Progenitor cell of endocrine pancreas (in vitro differentiated cells): ENCODE measurements at places on chromosomes 4 and X. TPM values are rescaled to one million over a fixed set of nuclear protein-coding genes. Genes with fewer than 3 reads are reported as not detected.

DNA sequence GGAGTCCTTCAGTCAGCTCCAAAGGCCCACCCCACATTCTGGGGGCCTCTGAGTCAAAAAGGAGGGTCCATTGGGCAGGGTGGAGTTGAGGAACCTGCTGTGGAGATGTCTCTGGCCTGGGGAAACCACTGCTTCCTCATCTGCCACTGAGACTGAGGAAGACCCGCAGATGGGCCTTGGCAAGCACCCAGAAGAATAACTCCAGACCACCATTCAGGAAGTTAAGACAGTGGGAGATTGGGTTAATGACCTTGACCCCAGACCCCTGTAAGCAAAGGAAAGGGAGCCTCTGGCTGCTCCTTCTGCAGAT is 8.1 kb upstream of the HSD17B10 start:
- no peak for DNase-seq

GRCh38 chr4:169251291-169252235 is 19.2 kb downstream of the SH3RF1 start:
- DNase-seq: no peak

DNA sequence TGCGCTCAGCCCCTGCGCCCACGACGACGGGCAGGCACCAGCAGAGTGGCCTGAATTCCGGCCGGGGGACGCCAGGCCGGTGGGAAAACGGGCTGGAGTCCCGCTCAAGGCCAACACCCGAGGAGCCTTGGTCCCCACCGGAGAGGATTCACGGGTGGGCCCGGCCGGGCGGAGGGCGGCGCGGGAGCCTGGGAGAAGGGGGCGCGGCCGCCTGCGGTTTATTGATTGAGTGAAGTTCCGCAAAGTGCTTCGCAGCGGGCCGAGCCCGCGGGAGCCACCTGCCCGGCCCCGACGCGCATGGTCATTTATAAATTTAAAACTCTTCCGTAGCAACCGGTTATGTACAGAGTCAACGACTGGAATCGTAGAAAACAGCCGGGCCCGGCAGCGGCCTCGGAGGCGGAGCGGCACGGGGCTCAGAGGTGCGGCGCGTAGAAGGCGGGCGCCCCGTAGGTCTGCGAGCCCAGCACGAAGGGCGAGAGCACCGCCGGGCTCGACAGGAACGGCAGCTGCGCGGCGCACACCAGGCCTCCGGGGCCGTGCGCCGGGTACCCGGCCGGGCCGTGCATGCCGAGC is 3.6 kb downstream of the NKX1-1 start:
- no peak for DNase-seq

DNA sequence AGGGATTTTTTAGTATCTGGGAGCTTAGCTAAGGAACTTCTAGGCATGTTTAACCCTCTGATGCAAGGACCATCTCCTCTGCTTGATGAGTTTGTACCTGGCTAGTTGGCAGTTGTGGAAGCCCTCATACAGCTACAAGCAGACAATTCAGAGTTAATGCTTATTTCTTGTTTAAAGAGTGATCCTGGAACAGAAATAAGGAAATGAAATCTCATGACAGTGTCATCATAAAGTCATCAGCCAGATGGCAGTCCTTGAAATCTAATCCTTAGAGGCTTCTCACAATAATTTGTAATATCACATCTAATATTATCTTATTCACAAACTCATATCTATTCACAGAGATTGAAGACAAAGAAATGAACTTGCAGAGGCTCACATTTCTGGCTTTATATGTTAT is 581.6 kb upstream of the FTHL17 start:
- DNase-seq: no peak

- no peak for DNase-seq
Observed at GRCh38 chr4:3465698-3466671, 2.9 kb downstream of the DOK7 start.

Gene NOCT
- 32.2 and 33.8 TPM in 2 replicates for total RNA-seq
